Right renal pelvis (tissue), 4 donors: ENCODE measurements at places on chromosomes 11 and 22. TPM values are rescaled to one million over a fixed set of nuclear protein-coding genes. Genes with fewer than 3 reads are reported as not detected.

DENND5A gene
- polyA plus RNA-seq: 90.1 TPM

INS gene
- polyA plus RNA-seq: not detected

HTR3A gene
- polyA plus RNA-seq: not detected

MUC2 gene
- polyA plus RNA-seq: 0.01 TPM

GRAMD1B gene
- polyA plus RNA-seq: 10.7 TPM

OR56A1 gene
- not detected for polyA plus RNA-seq

PHLDB1 gene
- 126 TPM for polyA plus RNA-seq

DNA sequence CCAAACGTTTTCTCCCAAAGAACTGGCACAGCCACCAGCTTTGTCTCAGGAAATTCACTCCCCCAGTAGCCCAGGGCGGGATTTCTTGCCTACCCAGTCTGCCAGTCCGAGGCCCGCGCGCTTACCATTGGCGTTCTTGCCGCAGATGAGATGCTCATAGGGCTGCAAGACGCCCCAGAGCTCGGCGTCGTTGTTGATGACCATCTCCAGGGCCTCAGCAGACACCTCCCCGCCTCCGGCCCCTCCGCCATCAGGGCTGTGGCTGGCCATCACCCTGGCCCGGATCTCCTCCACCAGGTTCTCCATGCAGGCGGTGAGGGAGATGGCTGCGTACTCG, 1.3 kb downstream of the ABTB2 start:
- DNase-seq: no peak

DNA sequence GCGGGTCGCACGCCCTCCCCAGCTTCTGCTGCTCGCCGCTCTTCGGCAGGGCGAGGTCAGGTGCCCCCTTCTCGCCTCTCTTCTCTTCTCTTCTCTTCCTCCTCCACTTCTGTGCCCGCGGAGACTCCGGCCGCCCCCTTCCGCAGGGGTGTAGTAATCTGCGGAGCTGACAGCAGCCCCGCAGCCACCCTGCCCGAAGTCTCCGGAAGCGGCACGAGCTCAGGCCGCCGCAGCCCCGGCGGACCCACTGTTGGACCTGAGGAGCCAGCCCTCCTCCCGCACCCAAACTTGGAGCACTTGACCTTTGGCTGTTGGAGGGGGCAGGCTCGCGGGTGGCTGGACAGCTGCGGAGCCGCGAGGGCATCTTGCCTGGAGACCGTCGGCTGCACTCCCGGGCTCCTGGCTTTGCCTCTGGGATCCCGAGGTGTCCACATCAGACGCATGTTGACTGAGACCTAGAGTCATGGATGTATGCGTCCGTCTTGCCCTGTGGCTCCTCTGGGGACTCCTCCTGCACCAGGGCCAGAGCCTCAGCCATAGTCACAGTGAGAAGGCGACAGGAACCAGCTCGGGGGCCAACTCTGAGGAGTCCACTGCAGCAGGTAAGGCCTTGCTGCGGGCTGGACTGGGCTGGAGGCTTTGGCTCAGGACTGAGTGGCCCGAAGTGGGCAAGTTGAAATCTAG, 486 bp downstream of the STIM1 start:
- DNase-seq: no peak

- DNase-seq: no peak
Observed at GRCh38 chr11:86443415-86443814, 68.7 kb downstream of the CCDC81 start.

GRCh38 chr11:61881397-61881796, 9.9 kb downstream of the FADS3 start:
- no peak for DNase-seq

GRCh38 chr11:98835335-98835734, 185.4 kb upstream of the CNTN5 start:
- DNase-seq: no peak

DNA sequence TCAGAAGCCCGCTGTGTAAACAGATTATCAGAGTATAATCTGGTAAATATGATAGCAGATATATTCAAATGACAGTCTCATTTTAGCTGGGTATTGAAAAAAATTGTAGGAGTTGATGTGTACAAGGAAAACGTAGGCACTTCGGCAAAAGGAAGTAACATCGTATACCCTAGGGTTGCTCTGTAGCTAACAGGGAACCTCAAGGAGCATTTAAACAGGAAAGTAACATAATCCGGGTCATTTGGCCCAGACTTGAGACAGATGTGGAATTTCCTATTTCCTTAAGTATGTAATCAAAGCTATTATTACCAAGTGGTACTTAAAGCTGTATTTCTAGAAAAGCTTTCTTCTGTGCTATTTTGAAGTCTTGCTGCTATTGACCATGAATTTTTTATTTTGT, 215.6 kb downstream of the DDX10 start:
- no peak for DNase-seq

- DNase-seq: no peak
Observed at GRCh38 chr22:49068861-49069500, 758.7 kb downstream of the BRD1 start.

- no peak for DNase-seq
Observed at GRCh38 chr22:25492841-25493734, 71.4 kb upstream of the GRK3 start.

DNA sequence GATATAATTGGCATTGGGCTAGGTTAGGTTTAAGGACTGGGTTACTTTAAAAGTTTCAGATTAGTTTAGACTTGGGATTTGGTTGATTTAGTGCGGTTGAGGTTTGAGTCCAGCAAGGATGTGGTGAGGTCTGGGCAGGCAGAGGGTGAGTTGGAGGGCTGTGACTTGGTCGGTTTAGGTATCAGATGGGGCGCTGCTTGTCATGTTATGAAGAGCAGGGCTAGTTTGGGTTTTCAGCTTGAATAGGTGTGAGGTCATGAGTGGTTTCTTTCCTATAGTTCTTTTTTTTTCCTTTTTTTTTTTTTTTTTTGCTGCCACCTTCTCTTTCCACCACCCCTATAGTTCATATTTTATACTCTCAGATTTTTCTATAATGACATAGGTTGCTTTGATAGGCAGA, 4.8 kb downstream of the CLCF1 start:
- no peak for DNase-seq

DNA sequence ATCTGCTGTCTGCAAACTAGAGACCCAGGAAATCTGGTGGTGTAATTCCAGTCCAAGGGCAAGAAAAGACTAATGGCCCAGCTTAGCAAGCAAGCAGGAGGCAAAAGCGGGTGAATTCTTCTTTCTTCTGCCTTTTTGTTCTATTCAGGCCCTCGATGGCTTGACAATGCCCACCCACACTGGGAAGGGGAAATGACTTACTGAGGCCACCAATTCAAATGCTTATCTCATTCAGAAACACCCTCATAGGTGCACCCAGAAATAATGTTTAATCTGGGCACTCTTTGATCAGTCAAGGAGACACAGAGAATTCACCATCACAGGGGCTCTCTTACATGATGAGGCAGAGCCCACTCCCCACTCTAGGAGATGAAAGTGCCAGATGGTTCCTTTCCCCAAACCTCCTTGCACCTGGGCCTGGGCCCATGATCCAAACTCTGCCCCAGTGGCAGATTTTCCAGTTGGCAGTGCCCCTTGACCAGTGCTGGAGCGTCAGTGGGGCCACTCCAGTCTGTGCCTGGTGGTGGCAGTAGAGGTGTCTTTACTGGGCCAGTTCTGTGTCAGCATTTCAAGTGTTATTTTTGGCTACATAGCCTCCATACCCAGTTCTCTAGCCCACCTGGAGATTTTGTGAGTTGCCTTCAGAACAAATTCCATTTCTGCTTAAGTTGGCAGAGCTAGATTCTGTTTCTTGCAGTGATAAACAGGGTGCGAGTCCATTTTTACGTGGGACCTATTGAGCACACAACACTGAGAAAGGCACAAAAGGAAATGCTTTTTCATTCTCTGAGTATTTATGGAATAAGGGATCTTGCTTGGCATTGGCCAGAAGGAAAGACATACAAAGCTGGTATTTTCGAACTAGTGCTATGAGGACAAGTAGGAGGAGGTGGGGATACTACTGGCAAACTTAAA, 7.5 kb downstream of the ELMOD1 start:
- DNase-seq: no peak

DNA sequence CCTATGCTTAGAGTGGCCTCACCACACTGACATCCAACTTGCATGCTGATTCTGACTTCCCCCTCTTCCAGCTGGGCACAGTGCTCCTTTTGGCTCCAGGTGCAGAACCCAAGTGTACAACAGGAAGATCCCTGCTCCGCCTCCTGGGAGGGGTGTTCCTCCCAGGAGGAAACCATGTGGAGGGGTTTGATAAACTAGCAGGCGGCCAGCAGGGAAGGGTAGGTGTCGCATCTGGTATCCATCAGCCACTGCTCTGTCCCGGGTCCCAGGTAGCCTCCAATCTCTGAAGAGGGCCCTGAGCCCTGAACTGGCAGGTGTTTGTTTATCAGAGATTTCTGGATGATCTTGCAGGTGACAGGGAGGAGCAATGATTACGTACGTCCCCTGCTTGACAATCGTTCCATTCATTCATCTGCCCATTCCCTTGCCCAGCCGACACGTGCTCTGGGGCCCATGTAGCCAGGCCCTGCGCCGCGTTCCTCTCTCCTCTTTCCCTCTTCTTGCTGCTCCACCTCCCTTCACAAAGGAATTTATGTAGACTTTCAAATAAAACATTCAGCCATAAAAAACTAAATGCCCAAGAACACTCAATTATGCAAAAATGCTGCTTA, 41.2 kb upstream of the MICAL2 start:
- no peak for DNase-seq

DNA sequence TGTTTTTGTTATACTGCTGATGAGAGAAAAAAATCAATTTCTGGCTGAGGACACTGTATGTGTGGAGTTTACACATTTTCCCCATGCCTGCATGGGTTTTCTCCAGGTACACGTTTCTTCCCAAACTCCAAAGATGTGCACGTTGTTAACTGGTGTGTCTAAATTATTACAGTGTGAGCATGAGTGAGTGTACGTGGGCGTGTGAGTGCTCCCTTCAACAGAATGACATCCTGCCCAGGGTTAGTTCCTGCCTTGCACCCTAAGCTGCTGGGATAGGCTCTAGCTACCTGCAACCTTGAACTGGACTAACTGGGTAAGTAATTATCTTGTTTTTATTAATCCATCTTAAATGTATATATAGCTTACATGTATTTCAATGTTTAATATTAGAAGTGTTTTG, 5.5 kb downstream of the NPAT start:
- no peak for DNase-seq

DNA sequence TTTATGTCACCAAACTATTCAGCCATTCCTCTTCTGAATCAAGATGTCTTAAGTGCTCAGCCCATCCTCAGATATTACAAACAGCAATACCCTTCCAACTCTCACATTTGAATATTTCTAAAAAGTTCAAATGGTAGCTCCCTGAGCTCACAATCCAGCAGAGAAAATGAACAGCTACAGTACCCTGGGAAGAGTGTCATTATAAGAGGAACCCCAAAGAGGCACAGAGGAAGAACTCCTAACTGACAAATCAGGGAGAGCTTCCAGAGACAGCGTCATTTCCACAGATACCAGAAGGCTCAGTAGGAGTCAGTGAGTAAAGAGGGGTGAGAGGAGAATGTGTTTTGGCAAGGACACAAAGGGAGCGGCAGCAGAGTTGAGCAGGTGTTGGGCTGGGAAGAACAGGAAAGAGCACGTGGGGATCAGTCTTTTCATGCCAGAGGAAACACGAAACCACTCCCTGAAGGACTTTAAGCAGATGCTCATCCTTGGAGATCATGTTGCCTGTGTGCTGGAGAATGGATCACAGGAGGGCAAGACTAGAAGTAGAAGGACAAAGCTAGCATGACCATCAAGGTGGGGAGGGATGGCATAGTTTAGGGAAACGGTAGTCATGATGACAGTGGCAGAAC, 4.3 kb downstream of the CLTCL1 start:
- DNase-seq: no peak

- no peak for DNase-seq
Observed at GRCh38 chr11:95148938-95149337, 59.3 kb downstream of the ENDOD1 start.

DNA sequence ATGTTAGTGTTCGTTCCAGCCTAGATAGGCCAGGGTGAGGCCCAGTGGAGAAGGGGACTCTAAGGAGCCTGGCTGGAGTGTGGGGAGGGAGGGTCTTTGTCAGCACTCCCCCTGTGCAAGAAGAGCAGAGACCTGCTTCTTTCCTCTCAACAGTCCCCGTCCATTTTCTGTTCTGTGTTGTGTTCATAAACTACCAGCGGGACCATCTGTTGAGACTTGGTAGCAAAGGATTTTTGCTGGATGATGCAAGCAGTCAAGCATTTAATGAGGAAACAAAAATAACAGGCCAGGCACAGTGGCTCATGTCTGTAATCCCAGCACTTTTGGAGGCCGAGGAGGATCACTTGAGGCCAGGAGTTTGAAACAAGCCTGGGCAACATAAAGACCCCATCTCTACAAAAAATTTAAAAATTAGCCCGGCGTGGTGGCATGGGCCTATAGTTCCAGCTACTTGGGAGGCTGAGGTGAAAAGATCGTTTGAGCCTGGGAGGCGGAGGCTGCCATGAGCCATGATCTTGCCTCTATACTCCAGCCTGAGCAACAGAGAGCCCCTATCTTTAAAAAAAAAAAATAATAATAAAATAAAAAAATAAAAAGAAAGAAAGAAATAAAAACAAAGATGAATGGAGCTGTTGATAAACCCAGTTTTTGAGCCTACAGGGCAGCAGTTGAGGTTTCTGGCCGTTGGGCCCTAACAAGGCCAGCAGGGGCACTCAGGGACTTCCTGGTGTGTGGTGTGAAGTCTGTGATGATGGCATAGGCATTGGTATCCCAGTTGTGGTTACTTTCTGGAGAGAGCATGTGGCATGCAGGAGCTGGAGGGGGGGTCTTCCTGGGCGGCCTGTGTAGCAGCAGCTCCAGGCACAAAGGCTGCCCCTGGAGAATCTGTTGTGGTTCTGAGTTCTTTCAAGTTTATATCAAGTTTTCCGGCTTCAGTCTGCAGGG, 1.7 kb upstream of the TXNRD2 start:
- no peak for DNase-seq

- DNase-seq: no peak
Observed at GRCh38 chr22:27625769-27626674, 175.5 kb downstream of the MN1 start.

- no peak for DNase-seq
Observed at GRCh38 chr11:80843266-80843974, 1402.6 kb upstream of the TENM4 start.

DNA sequence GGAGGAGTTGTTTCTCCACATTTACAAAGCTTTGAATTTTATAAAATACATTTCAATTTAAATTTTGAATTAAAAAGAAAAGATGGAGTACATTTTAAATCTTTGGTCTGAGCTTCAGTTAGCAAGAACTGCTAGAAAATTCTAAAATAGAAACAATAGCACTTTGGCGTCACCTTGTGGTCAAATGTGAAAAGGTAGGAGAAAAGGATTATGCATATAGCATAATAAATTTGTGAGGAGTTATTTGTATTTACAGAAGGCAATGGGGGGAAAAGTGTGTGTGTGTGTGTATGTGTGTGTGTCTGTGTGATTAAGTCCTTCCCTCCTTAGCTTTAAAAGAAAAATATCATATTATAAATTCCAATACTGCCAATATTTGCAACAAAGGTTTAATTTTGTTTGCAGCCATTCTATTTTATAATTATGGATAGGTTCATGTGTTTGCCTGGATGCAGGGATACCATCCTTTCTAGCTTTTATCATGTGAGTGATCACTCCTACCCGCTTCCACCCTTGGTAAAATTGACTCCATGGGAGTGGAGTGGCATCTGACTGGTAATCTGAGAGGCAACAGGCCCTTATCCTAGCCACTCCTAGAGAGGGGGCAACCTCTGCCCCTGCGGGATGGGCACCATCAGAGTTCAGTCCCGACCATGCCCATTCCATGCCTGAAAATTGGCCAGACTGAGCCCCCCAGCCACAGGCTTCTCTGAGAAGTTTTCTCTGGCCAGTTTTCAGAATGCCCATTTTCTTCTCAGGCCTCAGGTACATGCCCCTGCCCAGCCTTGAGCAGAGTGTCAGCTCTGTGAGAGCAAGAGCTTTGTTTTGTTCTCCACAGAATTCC, 13.6 kb upstream of the LGR4 start:
- DNase-seq: no peak

GRCh38 chr11:60119710-60120109, 31.2 kb downstream of the MS4A2 start:
- no peak for DNase-seq
